WTC11 (cell line): ENCODE measurements at places on chromosomes 2 and 18. TPM values are rescaled to one million over a fixed set of nuclear protein-coding genes. Genes with fewer than 3 reads are reported as not detected.

DNA sequence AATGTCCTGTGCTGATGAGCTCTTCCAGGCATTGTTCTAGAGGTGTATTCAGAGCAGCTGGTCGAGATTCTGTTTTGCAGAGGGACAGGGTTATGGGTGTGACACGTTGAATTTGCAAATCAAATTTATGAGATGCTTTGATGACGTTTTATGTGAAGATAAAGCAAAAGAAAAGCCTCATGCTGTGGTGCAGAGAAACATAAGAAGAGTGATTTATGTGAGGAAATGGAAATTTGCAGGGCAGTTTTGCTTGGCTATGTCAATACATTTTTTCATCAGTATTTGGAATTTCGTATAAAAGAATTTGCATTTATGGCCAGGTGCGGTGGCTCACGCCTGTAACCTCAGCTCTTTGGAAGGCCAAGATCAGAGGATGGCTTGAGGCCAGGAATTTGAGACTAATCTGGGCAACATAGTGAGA, 36.4 kb downstream of the TSN start:
- DNase-seq, result no peak

DNA sequence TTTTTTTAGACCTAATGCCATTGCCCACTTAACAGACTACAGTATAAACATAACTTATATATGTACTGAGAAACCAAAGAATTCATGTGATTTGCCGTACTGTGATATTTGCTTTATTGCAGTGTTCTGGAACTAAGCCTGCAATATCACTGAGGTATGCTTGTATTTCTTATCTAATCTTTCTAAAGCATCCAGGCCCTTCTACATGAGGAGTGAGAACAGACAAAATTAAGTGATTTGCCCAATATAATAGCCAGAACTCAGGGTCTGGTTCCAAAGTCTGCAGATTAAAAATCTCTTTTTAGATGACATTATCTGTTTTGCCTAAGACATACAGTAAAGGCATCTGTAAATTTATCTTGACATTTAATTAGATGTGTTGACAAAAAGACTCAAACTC, 41.9 kb downstream of the BMPR2 start:
- no peak for DNase-seq

DNA sequence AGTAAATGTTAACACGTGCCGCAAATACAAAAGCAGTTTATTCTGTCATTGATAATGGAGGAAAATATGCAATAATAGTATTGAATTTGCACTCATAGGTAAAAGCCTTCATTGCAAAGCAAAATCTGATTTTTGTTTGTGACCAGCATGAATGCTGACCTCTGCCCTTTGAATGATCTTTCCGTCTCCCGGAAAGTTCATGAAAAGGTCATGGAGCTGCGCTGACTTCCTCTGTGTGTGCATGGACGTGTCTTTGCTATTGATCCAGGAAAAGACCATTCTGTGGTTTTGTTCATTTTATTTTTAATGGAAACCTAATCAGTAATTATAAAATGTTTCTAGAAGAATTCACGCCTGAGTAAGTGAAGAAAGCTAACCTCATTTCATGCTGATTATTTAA, 320.0 kb downstream of the MTX2 start:
- DNase-seq, result no peak

DNA sequence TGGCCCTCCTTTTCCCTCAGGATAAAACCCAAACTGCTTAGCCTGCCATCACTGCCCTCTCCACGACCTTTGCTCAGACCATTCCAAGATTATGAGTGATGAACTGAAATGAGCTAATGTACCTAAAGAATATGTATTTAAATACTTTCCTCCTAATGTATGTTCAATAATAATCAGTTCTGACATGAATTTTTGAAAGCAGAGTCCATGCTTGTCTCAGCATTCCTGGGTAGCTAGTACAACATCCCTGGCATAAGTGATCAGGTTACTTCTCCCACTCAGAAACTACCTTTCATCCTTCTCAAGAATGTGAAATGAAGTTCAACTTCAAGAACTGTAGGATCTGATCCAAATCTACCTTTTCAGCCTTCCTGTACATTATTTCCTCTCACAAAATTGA, 103.6 kb downstream of the UNC80 start:
- DNase-seq, result no peak

DNA sequence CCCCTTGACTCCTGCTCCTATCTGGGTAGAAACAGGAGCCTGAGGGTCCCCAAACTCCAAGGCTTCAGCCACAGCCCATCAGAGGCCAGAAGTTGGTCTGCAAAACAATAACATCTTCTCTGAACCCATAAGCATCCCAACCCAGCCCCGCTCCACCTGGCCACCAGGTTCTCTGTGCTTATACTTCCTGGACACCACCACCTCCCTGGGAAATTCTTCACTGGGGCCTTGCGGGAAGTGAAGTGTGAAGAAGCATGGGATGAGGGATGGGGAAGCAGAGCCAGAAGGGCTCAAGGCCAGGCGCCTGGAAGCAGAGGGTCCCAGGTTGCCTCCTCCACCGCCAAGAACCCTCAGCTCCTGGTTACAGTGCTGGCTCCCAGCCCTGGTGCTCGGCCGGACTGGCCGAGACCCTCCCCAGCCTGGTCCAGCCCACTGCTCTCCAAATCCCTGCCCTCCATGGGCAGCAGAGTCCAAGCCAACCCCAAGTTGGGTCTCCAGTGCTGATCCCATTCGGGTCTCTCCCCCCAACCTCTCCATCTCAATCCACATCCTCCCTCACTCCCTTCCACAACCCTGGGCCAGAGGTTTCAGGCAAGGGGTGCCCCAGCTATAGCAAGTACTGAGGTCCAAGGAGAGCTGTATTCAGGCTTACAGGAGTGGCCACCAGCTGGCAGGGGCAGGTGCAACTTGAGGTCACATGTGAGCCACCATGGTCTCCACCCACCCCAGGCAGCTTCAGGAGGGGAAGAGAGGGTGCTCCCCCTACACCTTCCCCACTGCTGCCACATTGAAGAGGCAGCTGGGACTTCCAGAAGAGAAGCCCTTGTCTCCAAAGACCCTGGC, 60.7 kb downstream of the TNS1 start:
- DNase-seq, result no peak

SSB gene
- 201 to 235 TPM (median 202 TPM) in 3 replicates for total RNA-seq
